ENCODE measurements at places on chromosomes 16 and 17.

DNA sequence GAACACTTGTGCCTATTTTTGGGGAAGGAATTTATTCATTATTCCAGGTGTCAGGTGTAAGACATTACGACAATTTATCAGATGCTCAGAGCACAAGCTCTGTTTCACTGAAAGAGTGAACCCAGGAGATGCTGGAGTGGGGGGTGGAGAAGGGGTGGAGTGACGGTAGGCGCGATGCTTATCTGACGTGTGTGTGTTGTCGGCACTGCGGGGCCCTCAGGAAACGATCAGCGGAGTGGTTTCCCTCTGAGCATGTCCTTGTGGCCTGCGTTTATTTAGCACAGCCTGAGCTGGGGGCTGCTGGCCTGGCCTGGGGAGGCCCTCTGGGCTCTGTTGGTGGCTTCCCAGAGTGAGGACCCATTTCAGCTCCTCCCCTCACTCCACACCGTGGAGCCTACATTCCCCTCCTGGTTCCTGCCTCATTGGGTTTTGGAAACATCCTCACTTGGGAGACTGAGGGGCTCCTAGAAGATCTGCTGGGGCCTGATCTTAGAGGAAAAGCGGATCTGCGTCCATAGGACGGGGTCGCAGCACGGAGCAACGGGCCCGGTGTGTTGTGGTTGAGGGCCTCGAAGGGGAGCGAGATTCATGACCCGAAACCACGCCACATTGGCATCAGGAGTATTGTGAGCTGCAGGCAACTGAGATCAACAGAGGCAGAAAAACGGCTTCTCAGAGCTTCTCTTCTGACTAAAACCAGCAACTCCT is 19.0 kb upstream of the GNG13 start:
- DNase-seq = no peak

- no peak for DNase-seq
Measured at GRCh38 chr16:27446721-27447120, 44.7 kb downstream of the IL21R start.

- DNase-seq = no peak
Measured at GRCh38 chr16:77812856-77813500, 24.6 kb downstream of the VAT1L start.

DNA sequence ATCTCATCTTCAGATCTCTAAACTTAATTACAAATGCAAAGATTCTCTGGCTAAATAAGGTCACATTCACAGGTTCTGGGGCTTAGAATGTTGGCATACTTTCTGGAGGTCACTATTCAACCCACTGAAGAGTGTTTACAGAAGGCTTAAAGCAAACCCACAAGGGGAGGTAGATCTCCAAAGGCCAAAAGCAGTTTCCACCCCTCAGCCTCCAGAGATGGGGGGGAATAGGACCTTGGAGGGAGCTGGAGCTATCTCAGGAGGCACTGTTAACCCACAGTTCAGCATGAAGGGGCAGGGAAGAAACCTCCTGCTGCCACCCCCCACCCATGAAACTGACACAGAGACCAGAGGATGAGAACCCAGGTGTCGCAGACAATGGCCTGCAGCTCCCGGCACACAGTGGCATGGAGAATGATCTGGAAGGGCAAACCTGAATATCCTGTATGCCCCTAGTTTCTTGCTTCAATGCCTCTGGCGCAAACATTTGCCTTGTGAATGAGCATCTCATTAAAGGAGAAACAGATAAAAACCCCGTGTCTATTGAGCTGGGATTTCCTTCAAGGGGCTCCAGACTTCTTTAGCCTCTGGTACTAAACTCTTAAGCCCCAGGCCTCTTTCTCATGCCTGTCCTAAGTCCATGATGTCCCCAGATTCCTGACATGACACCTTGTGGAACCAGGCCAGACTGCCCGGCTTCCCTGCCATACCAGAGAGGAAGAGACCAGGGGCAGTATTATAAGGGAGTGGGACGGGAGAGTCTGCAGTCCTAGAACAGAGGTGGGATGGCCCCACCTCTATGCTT is 103.1 kb upstream of the CDH5 start:
- DNase-seq = no peak

- DNase-seq = no peak
Measured at GRCh38 chr16:7613518-7613917, 280.9 kb downstream of the RBFOX1 start.

- DNase-seq = no peak
Measured at GRCh38 chr17:67585077-67585602, 132.6 kb upstream of the NOL11 start.

- no peak for DNase-seq
Measured at GRCh38 chr17:66506641-66507040, 204.2 kb downstream of the PRKCA start.

GRCh38 chr16:23500212-23500861 is 10.0 kb downstream of the GGA2 start:
- DNase-seq = no peak

GRCh38 chr17:3944485-3945388 is 19.5 kb downstream of the ATP2A3 start:
- DNase-seq = no peak

DNA sequence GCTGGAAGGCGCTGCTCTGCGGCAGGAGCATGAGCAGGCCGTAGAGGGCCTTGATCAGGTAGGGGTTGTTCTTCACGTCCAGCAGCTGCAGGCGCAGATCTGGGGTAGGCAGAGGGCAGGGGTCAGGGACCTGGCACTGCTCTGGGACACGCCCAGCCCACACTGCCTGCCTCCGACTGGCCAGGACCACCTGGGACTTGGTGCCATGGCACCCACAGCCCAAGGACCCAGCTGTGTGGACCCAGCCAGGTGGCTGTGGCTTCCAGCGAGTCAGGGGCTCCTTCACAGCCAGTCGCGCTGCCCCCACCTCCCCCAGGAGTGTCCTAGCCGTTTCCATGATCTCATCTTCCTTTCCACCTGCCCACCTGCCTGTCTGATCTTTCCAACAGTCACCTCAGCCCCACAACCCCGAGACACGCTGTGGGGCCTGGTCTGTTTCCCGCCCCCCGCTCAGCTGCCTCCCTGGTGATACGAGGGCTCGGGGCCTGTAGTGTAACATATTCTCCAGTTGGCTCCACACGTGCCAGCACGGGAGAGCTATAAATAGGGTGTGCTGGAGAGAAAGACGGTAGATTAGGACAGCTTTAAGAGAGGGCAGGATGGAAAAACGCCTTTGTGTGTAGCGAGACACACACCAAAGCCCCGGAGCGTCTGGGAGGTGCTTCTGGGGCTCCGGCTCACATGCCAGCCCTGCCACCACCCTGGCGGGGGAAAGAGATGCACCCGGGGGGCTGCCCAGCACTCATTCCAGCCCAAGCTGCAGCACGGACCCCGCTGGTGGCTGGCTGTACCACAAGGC is 7.2 kb upstream of the MTSS2 start:
- DNase-seq = no peak

GRCh38 chr16:68073902-68074760 is 11.0 kb upstream of the NFATC3 start:
- no peak for DNase-seq

GRCh38 chr17:28982131-28982793 is 23.6 kb downstream of the SEZ6 start:
- DNase-seq = peak; percentile 90

DNA sequence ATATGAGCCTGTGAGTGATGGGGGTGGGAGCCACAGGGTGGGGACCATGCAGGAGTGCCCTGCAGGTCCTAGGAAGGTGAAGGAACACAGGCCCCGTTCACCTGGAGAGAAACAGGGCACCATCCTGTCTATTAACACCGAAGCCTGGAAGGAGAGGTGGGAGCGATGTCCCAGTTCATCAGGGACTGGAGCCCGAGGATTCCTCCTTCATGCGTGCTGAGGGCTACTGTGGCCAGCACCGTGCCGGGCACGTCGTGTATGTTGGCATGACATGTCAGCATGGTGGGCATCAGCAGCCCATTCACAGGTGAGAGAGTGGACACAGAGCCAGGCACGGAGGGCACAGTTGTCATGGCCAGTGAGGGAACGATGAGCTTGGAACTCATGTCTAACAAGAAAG is 1.4 kb downstream of the WFIKKN2 start:
- no peak for DNase-seq

DNA sequence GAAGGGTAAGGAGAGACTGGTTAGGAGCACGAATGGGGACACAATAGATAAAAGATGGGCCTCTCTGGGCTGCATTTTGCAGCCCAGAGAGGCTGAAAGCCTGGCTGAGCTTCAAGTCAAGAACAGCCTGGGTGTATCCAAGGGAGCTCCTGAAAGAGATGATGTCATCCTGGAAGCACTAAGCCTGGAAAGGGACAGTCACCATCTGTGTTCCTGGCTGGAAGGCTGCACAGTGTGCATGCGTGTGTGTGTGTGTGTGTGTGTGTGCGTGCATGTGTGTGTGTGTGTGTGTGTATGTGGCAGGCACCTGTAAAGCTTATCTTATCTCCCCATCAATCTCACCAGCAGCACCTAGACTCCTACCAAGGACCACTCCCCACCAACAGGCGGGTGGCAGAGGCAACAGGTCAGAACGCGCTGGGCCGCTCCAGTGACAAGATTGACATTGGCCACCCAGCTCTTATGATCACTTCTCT is 44.1 kb downstream of the COG7 start:
- DNase-seq = no peak

DNA sequence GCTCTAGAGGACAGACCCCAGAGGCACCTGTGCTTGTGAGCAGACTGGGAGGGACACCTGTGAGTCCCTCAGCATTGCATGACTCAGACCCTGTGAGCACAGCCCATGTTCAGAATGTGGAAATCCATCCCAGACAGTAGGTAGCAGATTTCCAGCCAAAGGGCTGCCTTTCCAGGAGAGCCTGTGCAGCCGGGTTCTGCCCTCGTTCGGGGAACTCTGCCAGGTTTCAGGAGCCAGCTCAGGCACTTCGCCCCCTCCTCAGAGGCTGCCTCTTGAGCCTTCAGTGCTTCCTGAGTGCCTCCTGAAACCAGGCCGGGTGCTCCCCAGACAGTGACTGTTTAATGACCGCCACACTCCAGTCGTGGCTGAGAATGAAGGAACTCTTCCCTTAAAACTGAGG is 23.3 kb upstream of the SDR42E2 start:
- DNase-seq = no peak

GRCh38 chr17:16873174-16874035 is 98.5 kb downstream of the TNFRSF13B start:
- DNase-seq = no peak

- no peak for DNase-seq
Measured at GRCh38 chr17:27367121-27367981, 73.4 kb downstream of the WSB1 start.

DNA sequence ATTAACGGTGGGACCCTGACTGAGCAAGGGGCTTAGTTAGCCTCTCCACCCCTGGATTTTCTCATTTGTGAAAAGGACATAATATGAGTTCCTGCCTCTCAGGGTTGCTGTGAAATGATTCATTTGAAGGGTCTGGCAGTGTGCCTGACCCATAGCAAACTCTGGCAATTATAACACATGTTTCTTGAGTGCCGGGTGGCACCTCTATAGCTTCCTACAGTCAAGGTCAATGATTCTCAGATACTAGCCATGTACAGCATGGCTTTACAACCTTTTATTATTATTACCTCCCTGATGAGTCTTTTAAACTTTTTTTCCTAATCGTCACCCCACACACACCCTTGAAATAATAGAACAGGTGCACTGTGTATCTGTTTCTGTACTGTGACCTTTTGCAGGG is 42.1 kb downstream of the TMEM114 start:
- no peak for DNase-seq

DNA sequence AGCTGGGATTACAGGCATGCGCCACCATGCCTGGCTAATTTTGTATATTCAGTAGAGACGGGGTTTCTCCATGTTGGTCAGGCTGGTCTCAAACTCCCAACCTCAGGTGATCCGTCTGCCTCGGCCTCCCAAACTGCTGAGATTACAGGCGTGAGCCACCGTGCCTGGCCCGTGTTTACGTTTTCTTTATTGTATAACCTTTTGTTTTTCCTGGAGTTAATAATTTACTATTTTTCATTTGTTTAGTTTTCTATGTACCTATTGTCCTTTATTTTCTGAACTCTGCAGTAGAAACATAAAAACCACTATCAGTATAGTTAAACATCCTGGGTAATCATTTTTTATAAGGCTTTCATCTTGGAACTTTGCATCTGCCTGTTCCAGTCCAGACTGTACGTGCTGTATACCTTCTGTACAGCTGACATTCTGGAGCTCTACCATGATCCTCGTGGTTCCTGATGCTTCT is 73.6 kb downstream of the PPM1E start:
- DNase-seq = no peak

DNA sequence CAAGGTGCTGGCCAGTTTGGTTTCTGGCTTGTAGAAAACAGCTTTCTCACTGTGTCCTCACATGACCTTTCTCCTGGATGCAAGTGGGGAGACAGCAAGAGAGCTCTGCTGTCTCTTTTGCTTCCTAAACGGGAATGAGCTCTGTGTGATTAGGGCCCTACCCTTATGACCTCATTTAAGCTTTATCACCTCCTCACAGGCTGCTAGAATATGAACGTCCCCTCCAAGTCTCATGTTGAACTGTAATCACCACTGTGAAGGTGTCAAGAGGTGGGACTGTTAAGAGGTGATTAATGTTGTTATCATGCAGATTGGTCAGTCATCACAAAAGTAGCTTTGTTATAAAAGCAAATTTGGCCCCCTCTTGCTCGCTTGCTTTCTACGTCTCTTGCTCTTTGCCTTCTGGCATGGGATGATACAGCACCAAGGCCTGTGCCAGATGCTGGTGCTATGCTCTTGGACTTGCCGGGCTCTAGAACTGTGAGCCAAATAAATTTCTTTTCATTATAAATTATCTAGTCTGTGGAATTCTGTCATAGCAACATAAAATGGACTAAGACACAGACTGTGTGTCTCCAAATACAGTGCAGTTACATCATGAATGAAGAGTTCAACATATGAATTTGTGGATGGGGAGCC is 14.8 kb upstream of the POLR3E start:
- no peak for DNase-seq

DNA sequence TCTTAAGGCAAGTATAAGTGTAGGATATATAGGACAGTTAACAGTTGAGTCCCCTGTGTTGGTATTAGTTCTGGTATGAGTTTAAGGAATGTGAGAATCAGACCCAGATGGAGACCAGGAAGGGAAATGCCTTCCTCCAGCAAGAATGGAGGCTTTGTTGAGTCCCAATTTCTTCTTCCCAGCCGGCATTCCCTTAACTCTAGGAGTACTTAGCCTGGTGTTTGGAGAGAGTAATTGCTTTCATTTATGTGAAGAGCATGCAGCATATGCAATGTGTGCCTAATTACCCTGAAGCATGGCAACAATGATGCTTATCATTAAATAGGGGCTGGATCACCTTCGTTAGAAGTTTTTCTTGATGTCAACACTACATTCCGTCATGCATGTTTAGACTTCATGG is 225.9 kb upstream of the XYLT1 start:
- no peak for DNase-seq

- DNase-seq = no peak
Measured at GRCh38 chr17:21168555-21168865, 41.7 kb downstream of the DHRS7B start.

DNA sequence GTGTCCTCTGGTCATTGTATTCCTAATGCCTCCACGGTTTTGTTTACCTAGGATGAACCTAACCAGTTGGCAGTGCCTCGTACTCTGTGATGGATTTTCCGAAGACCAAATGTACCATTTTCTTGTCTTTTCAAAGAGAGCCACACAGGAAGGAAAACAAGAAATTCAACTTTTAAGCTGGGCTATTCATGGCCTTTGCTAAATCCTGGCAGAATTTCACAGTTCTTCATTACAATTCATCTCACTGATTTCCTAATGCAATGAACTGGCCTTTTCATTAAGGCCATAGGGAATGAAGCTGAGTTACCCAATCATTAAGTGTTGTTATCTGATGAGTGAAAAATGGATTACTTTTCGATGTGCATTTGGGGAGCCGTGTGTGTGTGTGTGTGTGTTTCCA is 7.9 kb upstream of the KCNJ16 start:
- no peak for DNase-seq
